Pons (tissue), 1 donor: ENCODE measurements at places on chromosomes 4 and X.

- peak; percentile 4 for DNase-seq
These were observed 187.8 kb upstream of the NHS start for GRCh38 chrX:17187136-17187756.

- no peak for DNase-seq
These were observed 220.7 kb upstream of the EMCN start for GRCh38 chr4:100738196-100739165.

DNA sequence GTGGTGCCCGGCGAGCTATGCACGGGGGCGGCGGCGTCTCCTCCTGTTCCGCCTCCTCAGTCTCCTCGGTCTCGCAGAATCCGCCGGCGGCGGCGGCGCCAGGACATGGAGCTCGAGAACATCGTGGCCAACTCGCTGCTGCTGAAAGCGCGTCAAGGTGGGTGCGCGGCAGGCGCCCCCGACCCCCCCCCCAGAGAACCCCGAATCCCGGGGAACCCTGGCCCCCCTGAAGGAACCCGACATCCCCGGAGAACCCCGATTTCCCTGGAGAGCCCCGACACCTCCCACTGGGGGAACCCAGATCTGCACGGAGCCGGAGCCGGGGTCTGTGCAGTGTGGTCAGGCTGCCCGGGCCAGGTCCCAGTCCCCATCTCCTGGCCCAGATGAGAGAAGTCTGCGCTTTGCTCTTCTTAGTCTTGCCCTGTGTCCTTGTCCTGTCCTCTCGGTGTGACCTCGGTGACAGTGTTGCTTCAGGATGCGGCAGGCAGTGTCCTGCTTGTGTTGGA, 648 bp downstream of the GRK4 start:
- DNase-seq, result no peak

DNA sequence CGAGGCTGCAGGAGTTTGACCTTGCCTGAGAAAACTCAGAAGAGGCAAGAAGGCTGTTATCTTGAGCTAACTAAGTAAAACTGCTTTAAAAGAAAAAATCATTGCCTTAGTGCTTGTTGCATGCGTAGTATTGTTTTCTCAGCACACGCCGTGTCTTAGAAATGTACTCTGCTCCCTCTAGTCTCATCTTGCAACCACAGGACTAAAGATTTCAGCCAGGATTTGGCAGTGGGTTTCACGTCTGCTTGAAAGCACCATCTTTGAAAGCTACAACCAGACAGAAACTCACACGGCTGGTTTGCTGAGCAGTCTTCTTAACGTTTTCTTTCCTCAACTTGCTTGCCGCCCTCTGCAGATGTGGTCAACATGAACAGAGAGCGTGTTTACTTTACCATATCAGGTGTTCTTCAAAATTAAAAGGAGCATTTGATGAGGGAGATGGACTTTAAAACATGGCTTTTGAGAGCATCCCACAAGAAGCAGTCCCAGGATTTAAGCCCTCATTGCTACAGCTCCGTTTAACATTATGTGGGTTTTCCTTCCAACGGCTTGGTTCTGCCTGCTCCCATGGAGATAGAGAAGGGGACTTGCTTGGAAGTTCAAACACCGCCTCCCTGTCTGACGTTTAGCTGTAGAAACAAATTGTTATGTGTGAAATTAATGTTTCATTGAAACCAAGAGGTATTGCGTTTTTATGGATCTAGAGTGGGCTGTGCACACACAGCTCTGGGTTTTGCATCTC, 3.4 kb downstream of the SORCS2 start:
- DNase-seq, result no peak

- no peak for DNase-seq
These were observed 324.9 kb upstream of the PPARGC1A start for GRCh38 chr4:24214796-24215195.

DNA sequence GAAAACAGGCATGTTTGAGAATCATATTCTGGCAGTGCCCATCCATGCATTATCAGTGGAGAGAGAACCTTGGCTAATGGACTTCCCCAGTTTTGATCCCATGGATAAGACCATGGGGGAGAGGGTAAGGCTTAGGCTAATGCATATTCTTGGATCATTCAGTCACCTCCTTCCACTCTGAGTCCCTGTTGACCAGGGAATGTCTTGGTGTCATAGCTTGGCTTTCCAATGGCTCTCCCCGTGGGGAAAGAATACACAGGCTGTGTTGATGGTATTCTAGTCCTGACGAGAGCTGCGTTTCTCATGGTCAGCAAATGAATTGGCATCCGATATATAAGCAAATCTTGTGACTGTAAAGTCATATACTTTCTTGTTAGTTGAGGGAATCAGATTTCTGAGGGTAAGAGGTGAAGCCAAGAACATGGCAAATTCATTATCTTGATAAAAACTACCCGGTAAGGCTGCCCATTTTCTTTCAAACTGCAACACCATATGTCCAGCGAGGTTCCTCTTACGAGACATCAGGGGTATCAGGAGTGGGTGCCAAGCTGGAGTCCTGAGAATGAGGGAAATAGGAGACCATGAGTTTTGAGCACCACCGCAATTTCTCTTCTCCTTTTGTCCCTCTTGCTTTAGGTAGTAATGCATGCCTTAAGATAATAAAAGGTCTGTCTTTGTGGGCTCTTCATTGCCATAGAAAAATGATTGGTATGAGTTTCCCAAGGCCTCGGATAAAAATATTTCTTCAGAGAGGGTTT, 18.0 kb downstream of the RHOH start:
- DNase-seq, result peak; percentile 54

DNA sequence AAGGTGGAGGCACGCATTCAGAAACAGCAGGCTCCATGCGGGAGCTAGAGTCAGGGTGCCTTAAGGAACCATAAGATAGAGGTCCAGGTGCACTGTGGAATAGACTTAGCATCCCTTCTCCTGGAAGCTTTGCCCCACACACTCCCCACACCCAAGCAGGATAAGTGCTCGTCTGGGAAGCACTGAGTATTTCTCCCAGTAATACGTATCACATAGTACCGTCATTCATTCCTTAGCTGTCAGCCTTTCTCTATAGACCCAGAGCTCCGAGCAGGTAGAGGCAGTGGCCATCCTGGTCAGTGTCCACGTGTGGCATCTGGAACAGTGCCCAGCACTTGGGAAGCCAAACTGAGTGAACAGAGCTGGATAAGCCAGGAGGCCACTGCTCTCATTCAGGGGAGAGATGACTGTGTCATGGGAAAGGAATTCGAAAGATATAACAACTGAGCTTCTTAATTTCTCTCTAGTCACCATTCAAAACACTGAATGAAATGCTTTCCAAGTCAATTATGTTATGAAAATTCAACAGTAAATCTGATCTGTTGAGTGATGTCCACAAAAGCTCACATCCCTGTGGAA, 9.9 kb downstream of the APBB2 start:
- DNase-seq, result no peak

DNA sequence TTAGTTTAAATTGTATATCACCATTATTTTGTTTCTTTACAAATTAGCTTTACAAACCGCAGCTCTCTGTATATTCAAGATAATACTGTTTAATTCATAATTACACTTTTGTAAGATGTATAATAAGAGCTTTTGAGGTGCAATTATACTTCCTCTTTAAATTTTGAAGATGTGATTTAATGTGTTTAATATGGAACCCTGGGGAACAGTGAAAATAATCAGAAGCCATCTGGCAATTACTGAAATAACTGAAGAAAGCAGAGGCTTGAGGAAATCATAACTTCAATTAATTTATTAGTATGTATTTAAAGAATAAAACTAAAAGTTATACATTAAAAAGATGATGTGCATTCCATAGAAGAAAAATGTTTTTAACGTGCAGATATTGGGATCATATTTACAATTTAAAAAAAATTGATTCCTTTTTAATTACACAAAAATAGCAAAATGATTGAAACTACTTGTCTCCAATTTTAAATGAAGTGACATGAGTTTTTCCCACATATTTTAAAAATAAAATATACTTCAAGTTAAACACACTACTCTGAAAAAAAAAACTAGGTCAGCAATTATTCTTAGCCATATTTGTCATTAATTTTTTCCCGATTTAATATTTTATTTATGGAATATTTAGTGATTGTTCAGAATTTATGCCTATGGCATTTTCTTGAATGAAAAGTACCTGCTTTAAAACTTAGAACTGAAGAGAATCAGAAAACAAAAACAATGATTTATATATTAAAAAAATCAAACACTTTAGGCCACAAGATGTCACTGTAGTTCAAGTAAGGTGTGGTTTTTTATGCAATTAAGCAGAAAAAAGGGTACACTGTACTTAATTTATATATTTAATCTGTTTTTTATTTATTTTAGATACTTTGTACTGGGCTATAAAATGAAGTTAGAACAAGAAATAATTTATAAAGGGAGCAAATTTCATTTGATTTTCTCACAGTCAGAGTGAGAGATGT, 942.7 kb upstream of the NDST4 start:
- peak; percentile 2 for DNase-seq

- DNase-seq, result peak; percentile 99
These were observed 34.5 kb upstream of the TRIM2 start for GRCh38 chr4:153169776-153170175.

DNA sequence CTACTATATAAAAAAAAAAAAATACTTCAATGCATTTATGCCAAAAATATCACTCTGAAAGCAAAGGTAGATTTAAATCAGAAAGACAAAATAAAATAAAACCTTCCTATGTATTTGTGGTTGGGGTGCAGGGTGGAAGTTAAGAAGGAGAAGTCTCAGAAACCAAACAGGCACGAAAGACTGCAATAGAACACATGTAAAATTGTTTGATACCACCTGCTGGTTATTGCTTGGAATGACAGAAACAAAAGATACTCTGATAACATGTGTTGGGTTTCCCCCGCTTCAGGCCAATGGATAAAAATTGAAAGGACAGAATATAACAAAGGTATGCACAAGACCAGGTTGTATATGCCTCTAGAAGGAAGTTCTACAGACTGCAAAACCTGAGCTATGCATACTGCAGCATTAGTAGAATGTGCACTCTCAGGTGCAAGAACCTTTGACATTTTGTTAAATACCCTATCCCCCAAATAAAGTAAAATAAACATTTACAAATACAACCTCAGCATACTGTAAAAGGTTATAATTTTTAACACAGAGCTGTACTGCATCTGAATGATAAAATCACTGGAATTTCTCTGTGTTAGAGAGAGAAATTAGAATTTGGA, 118.8 kb downstream of the GABRA2 start:
- DNase-seq, result peak; percentile 52

DNA sequence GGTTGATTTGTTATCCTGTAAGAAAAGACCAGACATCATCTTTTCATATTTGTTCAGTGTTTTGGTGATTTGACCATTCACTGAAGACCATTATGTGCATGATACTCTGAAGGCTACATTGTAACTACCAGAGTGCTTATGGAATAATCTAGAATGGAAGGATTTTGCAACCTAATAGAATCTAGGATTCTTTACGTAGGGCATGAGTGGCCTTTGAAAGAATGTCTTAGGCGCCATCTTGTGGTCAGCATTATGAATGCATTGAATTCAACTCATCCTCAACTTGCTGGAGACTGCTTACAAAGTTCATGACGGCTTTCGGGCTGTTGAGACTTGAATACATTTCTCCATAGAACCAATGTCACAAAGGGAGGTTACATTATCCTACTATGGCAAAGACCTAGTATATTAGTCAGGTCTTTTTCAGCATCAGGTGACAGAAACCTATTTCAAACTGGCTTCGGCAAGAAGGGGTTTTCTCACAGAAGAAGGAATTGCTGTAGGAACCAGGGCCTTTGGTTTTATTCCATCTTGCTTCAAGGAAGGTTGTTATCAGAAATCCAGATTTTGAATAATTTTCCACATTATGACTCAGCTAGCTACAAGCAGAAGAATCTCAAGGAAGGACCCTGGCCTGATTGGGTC, 104.1 kb downstream of the GPAT3 start:
- peak; percentile 88 for DNase-seq

- DNase-seq, result no peak
These were observed 87.5 kb downstream of the PALLD start for GRCh38 chr4:168584321-168584771.

GRCh38 chr4:159504684-159505083, 401.8 kb downstream of the RAPGEF2 start:
- DNase-seq, result no peak

GRCh38 chrX:148049441-148049840, 68.3 kb downstream of the FMR1NB start:
- DNase-seq, result peak; percentile 42

DNA sequence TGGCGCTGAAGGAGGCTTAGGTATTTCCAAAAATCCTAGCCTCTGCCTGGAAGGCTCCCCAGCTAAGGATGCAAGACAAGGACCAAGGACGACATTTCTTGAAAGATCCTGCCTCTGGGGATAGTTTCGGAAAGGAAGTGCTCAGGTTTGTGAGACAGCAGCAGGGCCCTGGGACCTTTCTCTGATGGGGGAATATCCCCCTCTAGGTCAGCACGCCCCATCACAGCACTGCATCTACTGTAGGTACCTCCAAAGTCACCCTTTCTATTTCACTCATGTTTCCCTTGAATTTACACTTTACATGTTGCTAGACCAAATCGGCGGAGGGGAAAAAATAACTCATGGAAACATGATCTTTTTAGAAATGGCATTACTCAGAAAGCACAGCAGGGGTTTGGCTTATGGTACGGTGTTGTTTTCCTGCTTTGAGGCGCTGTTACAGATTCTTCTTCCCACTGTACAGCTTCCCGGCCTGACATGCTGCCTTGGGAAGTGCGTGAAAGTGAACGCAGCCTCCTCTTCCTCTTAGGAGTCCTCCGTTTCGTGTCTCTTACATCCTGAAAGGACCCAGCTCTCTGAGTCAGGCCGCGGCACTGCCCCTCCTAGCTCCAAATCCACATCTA, 77.2 kb upstream of the DHRSX start:
- DNase-seq, result no peak

GRCh38 chrX:151852294-151852693, 60.4 kb upstream of the MAGEA4 start:
- DNase-seq, result no peak

GRCh38 chr4:126838941-126839679, 793.6 kb upstream of the INTU start:
- DNase-seq, result no peak

- DNase-seq, result no peak
These were observed 123.2 kb upstream of the TRIM2 start for GRCh38 chr4:153081006-153081580.

DNA sequence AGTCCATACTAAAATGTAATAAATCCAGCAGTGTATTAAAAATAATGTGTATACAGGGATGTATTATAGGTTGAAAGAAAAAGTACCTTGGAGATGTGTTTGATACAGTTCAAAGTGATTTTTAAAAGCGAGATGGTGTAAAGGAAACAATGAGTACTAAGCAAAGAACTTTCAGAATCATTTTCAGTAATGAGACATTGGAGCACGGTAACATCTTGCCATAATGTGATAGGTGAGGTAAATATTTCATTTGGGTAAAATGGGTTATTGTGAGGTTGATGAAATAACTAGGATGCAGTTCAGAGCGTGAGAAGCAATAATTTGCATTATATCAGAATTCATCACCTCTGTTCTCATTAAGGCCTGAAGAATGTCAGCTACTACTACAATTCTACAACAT, 25.9 kb downstream of the EIF2S3 start:
- no peak for DNase-seq

GRCh38 chr4:53089936-53090729, 228.0 kb downstream of the RASL11B start:
- peak; percentile 2 for DNase-seq

DNA sequence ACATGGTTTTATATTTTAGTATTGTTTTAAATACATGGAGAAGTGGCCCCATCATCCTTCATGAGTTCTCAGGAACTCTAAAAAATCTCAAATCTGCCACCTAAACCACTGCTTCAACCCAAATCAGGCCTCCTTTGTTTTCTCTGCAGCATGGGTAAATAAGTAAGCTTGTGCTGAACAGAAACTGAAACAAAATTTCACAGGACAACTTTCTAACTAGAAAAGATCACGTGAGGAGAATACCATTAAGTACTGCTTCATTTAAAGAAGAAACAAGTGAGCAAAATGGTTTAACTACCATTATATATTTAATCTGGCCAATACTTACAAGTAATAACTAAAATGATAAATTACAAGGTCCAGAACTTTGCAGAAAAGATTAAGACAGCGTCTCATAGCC, 2.5 kb downstream of the ARAP2 start:
- DNase-seq, result peak; percentile 88
